Activated T-cell treated with anti-CD3 and anti-CD28 coated beads for 24 hours (primary cell): ENCODE measurements at places on chromosomes 4 and X.
A peak's percentile ranks its signal among the peaks of the same experiment; 100 is the strongest.

- DNase-seq = no peak
These were observed 102.1 kb upstream of the RASGEF1B start for GRCh38 chr4:81573840-81574239.

GRCh38 chr4:124487651-124488050 lies 224.9 kb downstream of the ANKRD50 start:
- no peak for DNase-seq

DNA sequence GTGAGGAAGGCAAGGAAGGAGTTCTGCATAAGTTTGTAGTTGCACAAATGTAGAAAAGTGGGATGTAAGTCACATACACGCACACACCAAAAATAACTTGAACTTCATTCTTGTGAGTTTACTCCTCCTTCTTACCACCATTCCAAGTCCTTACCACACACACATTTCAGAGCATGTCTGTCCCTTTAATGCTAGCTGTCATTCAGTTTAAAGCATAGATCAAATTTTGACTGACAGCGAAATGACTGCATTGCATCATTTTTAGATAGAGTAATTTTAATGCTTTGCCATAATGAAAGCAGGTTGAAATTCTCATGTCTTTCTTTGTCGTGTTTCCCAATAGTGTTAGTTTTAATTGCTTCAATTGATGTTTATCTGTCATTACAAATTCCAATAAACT lies 629.6 kb upstream of the HTR2C start:
- no peak for DNase-seq

DNA sequence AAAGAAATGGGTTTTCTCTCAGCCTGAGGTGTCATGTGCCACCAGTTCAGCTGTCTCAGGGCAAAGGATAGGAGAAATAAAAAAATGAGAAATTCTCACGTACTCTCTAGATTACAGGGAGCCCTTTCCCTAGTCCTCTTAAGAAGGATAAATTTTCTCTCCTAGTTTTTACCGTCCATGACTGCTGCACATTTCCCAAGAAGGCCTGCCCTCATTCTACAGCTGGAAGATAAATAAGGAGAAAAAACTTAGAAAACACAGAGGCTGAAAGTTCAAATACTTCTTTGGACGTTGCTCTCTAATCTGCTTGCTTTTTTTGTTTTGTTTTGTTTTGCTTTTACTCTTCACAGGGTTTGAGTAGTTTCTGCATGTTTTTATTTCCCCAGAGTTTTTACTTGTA lies 211.9 kb downstream of the DCAF12L2 start:
- no peak for DNase-seq

DNA sequence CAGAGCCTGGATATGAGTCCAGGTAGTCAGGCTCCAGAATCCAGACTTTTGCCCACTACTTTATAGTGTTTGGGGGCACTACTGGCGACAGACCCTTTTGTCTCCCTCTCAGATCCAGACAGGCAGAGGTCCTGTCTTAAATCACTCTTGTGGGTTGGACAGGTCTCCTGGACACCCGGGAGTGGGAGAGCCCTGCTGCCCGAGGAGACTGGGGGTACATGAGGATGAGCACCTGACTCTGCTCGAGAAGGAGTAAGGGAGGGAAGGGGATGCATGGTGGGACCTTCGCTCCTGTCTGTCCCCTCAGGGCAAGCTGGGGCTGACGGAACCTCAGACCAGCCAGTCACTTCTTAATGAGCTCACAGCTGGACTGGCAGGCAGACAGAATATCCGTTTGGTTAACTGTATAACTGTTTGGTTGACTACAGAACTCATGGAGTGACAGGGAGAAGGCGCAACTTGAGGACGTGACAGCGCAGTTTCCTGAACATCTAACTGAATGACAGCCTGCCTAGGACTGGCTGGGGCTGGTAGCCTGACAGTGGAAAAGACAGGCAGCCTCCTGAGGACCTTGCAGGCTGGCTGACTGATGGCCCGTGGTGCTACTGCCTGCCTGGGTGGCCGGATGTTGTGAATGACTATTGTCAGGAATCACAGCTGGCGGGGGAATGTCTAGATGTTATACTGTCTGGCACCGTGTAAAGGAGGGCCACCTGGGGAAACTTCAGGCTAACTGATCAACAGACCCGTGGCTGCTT lies 1.6 kb upstream of the SUV39H1 start:
- no peak for DNase-seq

GRCh38 chr4:90142081-90142480 lies 14.9 kb downstream of the CCSER1 start:
- no peak for DNase-seq

DNA sequence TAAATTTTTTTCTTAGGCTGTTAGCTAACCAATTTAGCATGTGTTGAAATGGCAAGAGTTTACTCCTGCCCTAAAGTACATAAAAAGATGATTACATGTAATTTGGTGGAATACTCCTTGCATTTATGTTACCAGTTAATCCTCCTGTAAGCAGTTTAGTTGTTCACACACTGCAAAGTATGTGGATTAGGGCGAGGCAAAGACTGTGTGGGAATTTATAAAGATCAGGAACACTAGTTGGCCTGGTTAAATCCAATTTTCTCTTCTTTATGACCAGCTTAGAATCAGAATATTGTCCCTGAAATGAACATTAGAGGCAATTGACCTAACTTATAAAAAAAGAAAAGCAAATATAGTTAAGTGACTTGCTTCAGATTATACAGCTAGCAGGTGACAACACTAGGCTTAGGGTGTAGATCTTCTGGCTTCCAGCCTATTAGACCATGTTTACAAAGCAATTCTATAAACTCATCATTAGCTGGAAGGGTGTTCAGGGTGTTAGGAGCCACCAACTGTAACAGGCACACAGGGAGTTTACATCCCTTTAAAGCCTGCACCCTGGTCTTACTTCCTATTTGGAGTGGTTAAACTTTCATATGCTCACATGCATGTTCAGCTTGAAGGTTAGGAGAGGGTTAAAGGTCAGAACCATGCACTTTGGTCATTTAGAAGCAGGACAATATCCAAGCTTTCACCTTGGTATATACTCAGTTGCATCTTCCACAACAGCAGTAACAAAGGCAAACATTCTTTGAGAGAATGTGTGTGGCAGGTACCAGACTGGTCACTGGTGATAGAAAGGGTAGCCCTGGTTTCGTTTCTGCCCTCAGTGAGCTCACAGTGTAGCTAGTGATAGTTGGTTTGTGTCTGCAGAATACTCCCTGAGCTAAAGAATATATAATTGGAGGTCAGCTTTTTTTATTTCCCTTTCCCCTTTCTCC lies 72.6 kb downstream of the GC start:
- no peak for DNase-seq

GRCh38 chr4:177228599-177228998 lies 81.1 kb upstream of the NEIL3 start:
- DNase-seq = no peak

- DNase-seq = no peak
These were observed 708.9 kb upstream of the HS3ST1 start for GRCh38 chr4:12137575-12137974.

DNA sequence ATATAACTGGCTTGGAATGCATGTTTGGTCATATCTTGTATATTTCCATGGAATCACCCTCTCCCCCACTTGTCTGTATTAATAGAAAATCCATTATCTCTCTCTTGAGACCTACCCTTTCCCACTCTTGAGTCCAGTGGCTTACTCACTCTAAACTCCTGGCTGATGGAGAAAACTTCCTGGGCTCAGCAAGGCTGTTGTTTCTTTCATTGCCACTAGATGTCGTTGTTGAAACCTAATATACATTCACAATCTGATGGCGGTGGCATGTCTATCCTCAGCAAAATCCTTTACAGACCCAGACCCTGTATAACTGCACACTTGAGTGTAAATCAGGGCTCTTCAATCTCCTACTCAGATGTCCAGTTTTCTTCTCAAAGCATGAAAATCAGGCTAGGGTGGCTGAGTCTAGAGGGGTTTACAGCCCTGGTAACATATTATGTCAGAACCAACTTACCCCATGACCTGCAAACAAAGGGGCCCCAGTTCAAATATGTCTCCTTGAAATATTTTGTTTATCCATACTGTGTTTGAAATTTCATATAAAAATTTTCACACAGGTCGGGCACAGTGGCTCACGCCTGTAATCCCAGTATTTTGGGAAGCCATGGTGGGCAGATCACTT lies 70.0 kb upstream of the FAM241A start:
- peak; percentile 8 for DNase-seq

- DNase-seq = no peak
These were observed 30.8 kb upstream of the MXD4 start for GRCh38 chr4:2292646-2293108.

DNA sequence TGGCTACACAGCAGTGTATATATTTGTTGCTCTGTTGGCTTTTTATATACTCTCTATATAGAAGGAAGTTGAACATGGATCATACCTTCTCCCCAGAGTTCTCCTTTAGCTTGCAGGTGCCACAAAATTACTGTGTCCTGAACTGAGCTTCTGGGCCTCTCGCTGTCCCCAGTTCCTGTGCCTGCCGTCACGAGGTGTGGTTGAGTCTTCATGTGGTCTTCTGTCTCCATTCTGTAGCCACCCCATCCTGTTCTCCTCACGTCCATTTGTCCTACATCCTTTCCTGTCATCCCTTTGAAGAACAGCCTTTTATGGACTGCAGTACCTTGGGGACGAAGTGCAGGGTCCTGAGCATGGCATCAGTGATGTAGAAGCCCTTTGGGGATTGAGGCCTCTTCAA lies 14.5 kb downstream of the TMEM131L start:
- DNase-seq = no peak

- DNase-seq = no peak
These were observed 111.1 kb downstream of the ADRA2C start for GRCh38 chr4:3877236-3877635.

DNA sequence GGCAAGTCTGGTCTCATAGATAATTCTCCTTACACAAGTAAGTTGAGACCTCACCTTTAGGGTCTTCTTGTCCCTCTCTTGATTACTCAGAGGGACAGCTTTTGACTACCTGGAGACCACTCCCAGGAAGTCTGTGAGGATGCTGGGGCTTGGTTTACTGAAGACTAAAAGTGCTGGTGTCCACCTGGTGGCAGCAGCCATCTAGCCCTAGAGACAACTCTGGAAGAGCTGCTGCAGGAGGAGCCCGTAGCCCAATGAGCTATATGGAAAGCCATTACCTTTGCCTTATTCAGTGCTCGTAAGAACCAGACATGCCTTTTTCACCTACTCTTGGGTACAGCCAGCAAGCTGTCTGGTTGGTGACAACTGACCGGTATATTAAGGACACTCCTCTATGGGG lies 7.3 kb downstream of the FGFBP2 start:
- no peak for DNase-seq

DNA sequence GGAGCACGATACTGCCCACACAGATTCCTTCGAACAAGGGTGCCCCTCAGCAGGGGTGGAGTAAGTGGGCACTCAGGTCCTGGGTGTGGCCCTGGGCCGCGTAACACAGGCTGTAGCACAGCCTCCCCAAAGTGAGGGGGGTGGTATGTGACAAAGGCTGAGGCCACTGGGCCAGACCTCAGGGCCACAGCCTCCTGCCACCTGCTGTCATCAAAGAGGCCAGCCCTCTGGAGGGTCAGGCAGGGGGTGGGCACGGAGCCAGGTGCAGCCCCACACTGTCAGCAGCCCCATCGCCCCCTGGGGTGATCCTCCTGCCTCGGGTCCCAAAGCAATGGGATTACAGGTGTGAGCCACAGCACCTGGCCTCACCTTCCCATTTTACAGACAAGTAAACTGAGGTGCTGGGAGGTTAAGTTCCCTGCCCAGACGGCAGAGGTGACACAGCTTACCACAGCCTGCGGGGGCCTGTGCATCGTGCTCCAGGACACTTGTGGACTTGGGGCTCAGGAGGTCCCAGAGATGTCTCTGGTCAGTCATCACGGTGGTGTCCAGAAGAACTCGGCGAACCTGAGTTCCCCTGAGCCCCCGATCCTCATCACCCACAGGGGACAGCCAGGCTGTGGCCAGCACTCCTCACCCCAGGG lies 27.5 kb upstream of the MXD4 start:
- no peak for DNase-seq

- no peak for DNase-seq
These were observed 14.7 kb downstream of the RTL9 start for GRCh38 chrX:110373310-110373709.

DNA sequence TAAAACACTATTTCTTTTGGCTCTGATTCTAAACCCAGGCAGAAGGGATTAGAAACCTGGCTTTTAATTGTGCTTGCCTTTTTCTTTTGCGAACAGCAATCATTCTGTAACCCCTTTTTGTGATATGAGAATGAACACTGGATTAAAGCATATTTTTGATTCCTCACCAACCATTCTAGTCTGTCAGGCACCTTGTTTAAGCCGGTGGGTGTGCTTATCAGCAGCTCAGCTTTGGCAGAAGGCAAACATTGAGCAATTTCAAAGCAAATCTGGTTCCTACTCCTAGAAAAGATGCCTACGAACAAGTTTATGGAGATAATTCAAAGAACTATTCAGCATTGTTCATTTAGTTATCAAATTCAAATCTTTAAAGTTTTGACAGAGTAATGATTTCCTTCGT lies 265.1 kb upstream of the FAM241A start:
- DNase-seq = no peak

- DNase-seq = no peak
These were observed 30.4 kb downstream of the FAM13A start for GRCh38 chr4:89026542-89026941.

GRCh38 chrX:6644411-6644810 lies 109.5 kb upstream of the VCX3A start:
- DNase-seq = no peak

DNA sequence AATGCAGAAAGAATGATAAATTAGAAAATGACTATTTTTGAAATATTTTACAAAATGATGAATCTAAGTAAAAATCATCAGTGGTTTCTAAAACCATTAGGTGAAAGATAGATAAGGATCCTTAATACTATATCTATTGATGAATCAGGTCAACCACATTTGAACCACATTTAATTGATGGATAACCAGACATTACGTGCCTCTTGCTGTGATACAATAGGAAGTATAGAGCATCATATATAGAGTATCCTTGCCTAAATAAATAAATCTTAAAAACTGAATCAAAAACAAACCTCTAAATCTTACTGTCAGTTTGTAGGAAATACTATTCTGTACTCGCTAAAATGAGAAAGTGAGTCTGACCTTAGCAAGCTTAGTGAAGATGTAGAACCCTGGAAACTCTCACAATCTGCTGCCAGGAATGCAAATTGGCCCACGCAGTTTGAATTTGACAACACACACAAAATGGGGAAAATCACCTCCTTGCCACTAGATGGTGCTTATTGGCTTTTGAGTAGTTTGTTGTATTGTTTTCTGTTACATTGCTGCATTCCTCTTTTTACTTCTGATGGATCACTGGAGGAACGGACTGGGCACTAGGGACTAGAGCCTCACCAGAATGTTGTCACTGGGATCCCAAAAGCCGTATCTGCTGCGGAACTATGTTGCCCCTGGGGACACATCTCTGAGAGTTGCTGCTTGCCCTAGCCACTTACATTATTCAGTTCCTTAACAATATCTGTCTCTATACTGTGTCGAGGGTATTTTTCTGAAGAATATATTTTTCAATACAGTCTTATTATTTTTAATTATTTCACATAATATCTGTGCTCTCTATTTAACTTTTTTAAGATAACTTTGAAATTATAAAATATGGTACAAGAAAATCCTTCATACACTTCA lies 25.4 kb upstream of the SLAIN2 start:
- DNase-seq = peak; percentile 7
